ENCODE measurements at places on chromosomes 2 and 18. TPM values are rescaled to one million over a fixed set of nuclear protein-coding genes. Genes with fewer than 3 reads are reported as not detected.

The KCNG2 gene
- not detected for total RNA-seq

The KLHL41 gene
- total RNA-seq: 0.25 TPM

The RAB6C gene
- total RNA-seq: 0.11 TPM

The SSB gene
- total RNA-seq: 112 TPM

The CHRNG gene
- total RNA-seq: not detected

The CTIF gene
- 6.5 TPM for total RNA-seq

The REG3G gene
- not detected for total RNA-seq

The DUSP19 gene
- total RNA-seq: 3.7 TPM

The GKN2 gene
- not detected for total RNA-seq

The IMP4 gene
- total RNA-seq: 73.9 TPM
